ENCODE measurements at places on chromosomes 5 and 9.

GRCh38 chr9:78112004-78112403 is 80.4 kb upstream of the GNAQ start:
- DNase-seq, result no peak

DNA sequence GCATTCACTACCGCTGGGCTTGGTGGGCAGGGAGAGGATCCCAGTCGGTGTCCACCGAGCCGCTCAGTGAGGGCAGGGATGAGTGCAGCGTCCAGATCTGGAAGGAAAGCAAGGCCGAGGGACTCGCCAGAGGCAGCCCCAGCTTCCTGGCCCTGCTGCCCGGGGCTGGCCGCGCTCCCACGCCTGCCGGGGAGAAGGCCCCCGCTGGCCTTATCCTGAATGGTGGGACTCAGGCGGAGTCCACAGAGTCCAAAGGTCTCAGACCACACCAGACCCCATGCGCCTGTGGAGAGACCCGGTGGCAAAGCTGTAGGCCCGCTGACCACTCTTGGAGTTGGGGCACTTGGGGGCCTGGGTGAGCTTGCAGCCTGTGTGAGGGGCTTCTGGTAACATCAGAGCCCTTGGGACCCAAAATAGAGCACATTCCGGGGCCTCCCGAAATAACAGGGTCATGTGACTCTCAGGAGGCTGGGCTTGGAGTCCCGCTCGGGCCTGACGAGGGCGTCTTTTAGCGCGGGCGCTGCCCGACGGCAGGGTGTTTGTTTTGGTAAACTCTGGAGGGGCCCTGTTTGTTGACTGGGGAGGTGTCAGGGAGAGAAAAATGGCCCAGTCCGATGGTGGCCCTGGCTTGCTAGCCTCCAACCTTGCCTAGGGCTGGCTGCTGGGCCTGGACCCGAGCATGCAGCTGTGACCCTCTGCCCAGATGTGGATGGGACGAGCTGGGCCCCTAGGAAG is 2.8 kb downstream of the RXRA start:
- DNase-seq, result no peak

DNA sequence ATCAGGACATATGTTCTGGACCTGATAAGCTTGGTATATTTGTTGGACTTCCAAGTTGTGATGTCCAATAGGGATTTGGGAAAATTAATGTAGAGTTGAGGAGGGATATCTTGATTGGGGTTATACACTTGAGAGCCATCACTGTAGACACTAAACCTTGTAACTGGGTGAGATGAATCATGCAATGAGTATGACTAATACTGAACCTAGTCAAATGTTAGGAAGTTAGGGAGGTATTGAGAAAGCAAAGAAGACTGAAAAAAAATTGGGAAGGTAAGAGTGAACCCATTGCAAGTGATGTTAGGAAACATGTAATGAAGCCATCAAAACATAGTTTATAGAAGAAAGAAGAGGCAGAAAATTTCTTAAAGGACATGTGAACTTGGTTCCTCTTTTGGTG is 668.4 kb upstream of the CDH9 start:
- no peak for DNase-seq

DNA sequence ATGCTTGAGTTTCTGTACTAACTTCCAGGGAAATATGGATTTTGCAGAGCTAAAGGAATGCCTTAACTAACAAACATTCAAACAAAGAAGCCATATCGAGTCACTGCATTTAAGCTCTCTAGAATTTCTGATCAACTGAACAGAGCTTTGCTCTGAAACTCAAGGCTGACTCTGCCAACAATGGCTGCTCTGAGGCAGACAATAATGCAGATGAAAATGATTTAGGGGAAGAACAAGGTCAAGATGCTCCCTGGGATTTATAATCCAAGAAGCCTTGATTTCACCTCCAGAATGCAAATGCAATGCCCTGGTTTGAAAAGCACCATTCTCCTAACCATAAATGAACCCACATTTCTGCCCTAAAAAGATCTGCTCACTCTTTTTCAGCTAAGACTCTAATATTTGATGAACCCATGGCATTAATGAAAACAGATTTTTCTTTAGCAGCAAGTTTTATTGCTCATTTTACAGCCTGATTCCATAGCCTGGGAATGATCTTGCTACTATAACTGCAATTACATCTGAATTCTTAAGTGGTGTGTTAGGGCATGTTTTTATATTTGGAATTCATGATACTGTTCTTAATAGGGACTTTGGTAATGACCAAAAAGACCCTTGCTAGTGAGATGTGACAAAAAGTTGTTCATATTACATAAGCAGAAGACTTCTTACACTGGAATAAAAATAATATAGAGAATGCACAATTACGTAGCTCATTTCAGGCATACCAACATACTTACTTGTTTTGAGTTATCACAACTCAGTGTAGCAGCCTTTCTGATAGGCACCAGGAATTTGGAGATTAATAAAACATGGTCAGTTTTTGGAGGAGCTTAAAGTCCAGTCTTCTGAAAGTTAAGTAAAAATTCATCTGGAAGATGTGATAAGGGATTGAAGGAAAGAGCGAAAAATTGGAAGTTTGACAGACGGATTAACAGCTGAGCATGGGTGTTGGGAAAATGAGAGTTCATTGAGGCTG is 169.4 kb downstream of the TRPM3 start:
- DNase-seq, result no peak

DNA sequence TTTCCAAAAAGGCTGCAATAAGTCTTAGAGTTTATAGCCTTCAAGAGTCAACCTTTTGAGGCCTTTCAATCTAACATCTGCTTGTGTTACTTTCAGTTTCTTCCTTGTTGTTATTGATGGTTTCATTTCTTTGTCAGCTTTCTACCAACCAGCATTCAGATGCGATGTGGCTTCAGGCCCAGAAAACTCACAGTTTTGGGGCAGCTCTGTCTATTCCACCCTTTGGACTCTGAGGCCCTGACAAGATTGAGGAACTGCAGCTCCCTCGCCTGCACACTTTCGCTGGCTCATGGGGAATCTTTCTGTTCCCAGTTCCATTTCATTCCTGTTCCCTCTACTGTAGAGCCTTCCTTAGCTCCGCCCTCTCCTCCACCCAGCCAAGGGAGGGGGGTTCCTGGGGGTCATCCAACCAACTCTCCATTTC is 13.3 kb upstream of the WHRN start:
- DNase-seq, result no peak

GRCh38 chr9:7161469-7161868 is 403.7 kb downstream of the KDM4C start:
- DNase-seq, result no peak

GRCh38 chr9:100477241-100477640 is 4.3 kb downstream of the TMEFF1 start:
- DNase-seq, result no peak
